ENCODE measurements at places on chromosomes 4 and X.

- DNase-seq = no peak
Observed at GRCh38 chr4:183333983-183334382, 11.8 kb upstream of the CLDN24 start.

GRCh38 chr4:48439988-48440387 lies 43.2 kb upstream of the SLC10A4 start:
- DNase-seq = no peak

GRCh38 chr4:41792166-41792565 lies 43.6 kb upstream of the PHOX2B start:
- DNase-seq = no peak

DNA sequence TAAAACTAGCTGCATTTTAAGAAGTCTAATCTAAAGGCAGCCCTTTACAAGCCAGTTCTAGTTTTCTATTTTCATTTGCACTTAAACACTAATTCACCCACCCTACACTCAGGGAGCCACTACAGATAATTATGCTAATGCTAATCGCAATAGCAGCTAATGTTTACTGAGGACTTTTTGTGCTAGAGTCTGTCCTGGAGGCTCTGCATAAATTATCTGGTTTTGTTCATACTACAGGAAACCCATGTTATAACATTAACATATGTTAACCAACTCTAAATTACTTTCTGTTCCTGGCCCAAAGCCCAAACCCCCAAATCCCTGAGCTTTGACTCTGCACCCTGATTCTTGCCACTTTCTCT lies 480 bp upstream of the RADX start:
- DNase-seq = no peak

- no peak for DNase-seq
Observed at GRCh38 chr4:18923496-18924161, 902.1 kb upstream of the LCORL start.

DNA sequence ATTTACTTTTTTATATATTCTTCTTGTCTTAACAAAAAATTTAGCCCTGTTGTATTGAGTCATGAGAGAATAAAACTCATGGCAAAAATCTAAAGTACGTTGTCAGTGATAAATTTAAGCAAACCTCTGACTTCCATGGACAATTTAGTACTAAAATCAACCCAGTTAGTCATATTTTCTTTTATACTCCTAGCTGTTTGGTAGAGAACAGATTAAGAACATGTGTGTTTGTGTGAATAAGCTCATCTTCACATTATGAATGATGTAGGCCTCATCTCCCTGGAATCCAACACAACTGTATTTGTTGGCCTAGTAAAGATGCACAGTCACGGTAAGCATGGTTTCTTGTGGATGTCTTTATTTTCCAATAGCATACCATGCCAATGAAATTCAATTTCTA lies 40.8 kb upstream of the FAM47B start:
- DNase-seq = no peak

GRCh38 chr4:32427566-32427965 lies 1707.4 kb downstream of the PCDH7 start:
- no peak for DNase-seq

DNA sequence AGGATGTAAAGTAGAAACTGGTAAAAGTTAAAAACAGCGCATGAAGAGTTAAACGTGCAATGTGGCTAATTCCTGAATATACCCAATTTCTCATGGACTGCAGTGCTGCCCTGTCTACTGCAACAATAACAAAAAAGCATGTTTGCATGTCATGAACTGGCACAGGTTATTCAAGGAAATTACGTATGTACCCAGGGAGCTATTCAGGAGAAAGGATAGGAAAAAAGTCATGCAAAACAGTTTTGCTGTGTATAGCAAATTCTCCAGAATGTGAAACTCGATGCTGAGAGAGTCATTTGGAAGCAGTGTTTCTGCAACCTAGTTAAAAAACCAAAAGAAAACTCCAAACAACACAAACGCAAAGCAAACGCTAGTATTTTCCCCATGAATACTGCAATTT lies 381.5 kb upstream of the PRKX start:
- DNase-seq = no peak

GRCh38 chr4:122703868-122704267 lies 28.6 kb upstream of the BBS12 start:
- DNase-seq = no peak

DNA sequence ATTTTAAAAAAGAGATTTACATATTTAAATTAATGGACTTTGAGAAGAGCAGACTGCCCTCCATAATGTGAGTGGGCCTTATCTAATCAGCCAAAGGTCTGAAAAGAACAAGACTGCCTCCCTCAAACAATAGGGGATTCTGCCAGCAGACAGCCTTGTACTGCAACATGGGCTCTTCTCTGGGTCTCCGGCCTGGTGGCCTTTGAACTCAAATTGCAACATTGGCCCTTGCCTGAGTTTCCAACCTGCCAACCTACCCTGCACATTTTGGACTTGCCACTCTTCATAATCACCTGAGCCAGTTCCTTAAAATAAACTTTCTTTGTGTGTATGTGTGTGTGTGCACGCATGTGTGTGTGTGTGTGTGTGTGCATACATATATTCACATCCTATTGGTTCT lies 90.8 kb upstream of the OTUD4 start:
- DNase-seq = no peak

DNA sequence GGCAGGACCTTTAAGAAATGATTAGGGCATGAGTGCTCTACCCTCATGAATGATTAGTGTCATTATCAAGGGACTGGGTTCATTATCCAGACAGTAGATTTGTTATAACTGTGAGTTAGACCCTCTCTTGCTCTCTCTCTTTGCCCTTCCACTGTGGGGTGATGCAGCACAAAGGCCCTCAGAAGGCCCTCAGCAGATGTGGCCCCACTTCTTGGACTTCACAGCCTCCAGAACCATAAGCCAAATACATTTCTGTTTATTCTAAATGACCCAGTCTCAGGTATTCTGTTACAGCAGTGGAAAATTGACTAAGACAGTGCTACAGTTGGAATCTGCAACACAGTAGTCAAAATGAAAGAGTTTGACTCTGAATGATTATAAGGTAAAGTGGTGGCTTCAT lies 17.2 kb upstream of the PDLIM5 start:
- no peak for DNase-seq

GRCh38 chr4:123876143-123876542 lies 479.5 kb downstream of the SPRY1 start:
- no peak for DNase-seq

DNA sequence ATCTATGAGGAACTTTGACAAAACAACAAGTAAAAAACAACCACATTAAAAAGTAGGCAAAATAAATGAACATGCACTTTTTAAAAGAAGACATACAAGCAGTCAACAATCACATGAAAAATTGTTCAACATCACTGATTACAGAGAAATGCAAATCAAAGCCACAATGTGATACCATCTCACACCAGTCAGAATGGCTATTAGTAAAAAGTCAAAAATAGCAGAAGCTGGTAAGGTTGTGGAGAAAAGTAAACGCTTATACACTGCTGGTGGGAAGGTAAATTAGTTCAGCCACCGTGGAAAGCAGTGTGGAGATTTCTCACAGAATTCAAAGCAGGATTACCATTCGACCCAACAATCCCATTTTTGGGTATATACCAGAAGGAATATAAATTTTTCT lies 17.0 kb upstream of the LNX1 start:
- no peak for DNase-seq

DNA sequence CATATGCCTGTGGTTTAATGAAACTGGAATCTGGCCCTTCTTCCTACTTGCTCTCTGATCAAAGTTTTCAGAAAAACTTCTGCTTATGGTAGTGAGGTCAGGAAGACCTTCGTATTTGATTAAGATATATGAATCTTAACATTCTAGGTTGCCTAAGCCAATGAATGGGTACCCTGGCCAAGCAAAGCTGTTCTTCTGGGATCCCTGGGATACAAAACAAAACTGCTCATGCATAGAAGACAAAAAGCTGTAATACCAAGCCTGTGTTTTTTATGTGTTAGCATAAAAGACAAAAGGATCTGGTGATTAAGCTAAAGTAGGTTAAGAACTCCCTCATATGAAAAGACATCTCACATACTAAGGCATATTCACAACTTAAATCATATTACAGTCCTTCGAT lies 21.6 kb downstream of the ANKRD17 start:
- no peak for DNase-seq

DNA sequence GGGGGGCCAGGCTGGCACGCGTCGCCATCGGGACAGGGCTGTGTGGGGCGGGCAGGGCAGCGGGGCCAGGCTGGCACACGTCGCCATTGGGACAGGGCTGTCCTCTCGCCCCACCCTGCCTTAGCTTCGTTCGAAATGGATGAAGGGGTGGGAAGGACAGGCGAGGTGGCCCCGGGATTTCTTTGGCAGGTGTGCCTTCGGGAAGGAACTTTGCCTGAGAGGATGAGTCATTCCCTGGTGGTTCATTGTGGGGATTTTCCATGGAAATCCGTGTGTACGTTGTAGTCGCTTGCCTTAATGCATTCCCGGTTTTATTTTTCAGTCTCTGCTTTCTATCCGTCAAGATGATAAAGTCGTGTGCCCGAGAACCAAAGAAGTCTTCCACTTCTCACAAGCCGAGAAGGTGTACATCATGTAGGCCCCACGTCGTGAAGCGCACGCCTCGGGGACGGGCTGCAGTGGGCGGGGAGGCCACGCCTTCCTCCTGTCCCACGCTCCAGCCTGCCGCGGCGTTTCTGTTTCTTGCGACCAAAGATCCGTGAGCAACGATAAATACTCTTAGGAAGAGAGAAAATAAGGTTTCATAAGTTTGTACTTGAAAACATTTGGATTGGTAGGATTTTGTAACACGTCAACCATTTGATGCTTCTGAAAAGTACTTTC lies 8.1 kb upstream of the UVSSA start:
- no peak for DNase-seq

- no peak for DNase-seq
Observed at GRCh38 chr4:38154252-38154651, 194.1 kb downstream of the PTTG2 start.

DNA sequence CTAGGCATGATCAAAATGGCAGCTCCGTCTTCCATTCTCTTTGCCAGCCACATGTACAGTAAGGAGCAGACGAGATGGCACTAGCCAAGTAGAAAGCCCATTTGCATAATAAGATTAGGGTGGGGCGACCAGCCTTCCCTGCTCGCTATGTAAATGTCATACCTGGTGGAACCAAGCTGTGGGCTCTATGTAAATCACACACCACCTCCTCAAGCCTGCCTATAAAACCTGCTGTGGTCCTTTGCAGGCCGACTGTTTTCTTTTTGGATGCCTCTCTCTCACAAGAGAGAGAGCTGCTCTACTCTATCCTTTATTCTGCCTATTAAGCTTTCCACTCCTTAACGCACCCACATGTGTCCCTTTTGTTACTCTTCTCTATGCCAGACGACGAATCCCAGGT lies 1472.7 kb downstream of the ARAP2 start:
- DNase-seq = no peak

DNA sequence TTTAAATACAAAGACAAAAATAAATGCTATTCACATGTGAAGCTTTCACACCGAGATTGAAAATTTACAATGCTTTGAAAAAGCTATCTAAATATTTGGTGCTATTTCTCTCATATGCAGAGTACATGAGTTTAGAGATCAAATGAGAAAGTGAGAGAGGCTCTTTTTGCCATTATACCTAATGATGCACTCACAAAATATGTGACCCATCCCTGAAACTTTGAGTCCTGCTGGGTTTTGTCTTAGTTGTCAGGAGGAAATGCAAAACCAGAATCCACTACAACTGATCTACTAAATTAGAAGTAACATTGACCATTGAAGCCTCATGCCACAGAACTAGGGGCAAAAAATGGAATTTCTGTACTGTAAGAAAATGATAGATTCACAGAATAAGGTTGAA lies 251.7 kb downstream of the MAPK10 start:
- DNase-seq = no peak

DNA sequence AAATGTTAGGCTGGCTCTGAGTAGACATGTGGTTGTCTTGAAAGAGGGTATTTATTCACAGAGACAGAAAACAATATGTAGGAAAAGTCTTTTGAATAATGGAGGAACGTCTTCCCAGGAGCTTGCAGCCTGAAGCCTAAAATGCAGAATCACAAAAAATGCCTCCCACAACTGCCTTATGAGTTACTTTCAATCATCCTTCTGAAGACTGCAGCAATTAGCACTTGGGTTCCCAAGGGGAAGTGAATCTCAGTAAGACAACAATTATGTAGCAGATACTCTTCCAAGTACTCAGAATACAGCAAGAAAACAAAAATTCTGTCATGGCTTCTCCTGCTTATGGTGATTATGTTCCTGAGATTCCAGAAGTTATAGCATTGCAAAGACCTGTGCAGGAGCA lies 166.6 kb upstream of the TBL1X start:
- DNase-seq = no peak

GRCh38 chr4:10311939-10312338 lies 145.3 kb downstream of the ZNF518B start:
- no peak for DNase-seq

GRCh38 chr4:70544279-70544868 lies 26.0 kb downstream of the AMTN start:
- no peak for DNase-seq

- no peak for DNase-seq
Observed at GRCh38 chr4:54541426-54542118, 116.2 kb upstream of the KIT start.

DNA sequence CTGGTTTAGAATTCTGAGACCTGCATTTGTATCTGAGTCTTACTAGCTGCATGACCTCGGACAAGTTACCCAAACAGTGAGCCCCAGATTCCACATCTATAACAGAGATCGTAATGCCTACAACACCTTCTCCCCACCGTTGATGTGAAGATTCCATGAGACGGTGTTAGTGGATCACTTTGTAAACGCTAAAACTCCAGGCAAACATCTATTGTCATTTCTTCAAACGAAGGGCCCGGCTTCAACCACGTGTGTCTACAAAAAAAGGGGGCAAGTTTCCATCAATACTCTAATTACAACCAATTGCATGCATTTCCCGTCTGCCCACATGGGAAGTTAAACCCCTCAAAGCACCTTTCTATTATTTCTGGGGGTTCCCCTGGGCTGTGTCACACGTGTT lies 99.1 kb upstream of the ENPP6 start:
- no peak for DNase-seq

DNA sequence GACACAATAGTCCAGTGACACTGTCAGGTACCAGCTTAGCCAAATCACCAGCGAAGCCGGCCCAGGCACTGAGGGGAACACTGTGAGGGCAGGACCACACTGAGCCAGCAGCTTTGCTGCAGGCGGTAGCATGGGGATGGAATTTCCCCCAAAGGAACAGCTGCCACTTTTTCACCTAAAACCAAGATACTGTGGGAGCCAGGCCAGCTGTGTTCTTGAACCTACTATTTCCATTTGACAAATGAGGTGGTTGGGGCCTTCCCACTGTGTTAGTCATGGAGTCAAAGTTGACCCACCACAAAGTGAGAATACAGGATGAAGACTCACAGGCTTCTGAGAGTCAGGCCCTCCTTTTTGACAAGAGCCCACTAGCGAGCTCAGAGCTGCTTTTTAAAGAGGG lies 70.7 kb upstream of the SH3RF1 start:
- DNase-seq = no peak

- DNase-seq = no peak
Observed at GRCh38 chr4:38865445-38865844, 2.2 kb upstream of the FAM114A1 start.

DNA sequence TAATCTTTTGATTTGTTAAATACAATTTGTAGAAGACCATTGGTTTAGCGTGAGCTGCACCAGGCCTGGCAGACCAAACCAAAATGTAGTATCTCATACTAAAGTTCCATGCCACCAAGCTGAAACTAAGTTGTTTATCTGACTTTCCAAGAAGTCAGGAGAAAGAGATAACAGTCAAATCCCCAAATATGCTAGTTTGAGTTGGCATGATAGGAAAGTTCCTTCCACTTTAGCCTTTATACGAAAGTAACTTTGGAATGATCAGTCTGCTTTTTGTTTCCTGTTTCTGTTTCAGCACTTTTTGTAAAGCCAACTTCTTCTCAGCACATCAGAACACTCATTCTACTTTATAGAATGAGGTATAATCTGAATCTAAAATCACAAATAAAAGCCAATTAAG lies 449.2 kb downstream of the GRXCR1 start:
- DNase-seq = no peak
